ENCODE measurements at places on chromosomes 16 and 17.

- peak; percentile 46 for DNase-seq
Observed at GRCh38 chr17:28744104-28744971, 527 bp downstream of the TRAF4 start.

DNA sequence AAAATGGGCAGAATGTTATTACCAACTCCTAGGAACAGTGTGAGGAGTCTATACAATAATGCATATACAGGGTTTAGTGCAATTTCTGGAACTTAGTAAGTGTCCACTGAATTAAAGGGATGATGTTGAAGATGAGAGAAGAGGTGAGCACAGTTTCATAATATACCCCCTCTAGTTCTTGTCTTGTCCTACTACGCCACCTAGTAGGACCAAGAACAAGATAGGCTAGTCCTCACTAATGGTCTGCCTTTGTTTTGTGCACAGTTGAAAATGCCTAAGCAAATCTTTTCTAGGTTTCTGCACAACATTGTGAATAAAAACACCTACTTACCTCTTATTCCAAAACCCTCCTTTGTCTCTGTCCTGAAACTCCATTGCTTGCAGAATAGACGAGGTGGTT lies 670.2 kb downstream of the CDH8 start:
- DNase-seq: no peak

DNA sequence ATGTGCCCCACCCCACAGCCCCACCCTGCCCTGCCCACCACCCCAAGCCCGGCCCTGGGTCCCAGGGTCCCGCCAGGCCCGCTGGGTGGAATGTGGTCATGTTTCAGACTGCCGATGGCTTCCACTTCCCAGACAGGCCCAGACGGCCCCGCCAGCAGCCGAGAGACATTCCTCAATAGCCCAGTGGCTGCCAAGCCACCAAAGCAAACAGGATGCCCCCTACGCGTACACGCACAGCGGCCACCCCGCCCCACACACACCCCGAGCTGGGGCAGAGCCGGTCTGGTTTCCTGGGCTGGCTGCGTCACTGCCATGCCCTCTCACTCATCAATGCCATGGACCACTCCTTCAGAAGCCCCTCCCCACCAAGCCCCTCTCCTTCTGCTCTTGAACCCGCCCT lies 1.2 kb upstream of the KRT17 start:
- DNase-seq: no peak

DNA sequence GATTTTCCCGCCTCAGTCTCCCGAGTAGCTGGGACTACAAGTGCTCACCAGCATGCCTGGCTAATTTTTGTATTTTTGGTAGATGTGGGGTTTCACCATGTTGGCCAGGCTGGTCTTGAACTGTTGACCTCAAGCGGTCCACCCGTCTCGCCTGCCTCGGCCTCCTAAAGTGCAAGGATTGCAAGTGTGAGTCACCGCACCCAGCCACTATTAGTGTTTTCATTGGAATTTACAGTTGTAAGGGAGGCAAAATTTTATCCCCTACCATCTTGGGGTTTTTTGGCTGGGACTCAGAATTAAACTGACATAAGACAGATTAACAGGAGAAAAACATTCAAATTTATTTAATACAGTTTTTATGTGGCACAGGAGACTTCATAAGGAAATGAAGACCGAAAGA lies 12.3 kb upstream of the MYCBPAP start:
- no peak for DNase-seq

GRCh38 chr16:24681793-24682192 lies 47.7 kb upstream of the TNRC6A start:
- no peak for DNase-seq

DNA sequence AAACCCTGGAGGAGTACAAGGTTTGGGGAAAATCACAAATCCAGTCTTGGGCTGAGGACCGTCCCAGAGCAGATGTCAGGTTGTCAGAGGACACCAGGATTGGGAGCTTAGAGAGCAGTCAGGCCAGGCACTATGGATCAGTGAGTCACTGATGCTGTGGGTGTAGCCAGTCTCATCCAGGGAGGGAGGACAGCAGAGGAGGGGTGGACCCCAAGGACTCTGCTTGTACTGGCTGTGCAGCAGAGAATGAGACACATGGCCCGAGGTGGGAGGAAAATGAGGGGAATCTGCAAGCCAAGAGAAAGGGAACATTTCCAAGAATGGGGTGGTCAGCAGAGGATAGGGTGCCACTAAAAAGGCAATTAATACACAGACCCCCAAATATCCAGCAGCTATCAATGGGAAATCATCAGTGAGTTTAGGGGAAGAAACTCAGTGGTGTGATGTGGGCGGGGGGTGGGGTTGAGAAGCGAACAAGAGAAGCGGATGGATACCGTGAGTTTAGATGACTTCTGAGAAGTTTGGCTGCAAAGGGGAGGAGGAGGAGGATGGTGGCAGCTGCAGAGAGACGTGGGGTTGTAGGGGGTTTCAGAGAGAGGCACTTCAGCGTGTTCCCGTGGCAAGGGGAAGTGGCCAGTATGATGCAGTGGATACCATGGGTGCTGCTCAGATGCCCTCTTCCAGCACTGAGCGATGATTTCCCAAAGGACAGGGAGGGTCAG lies 43.9 kb downstream of the ARHGAP27 start:
- DNase-seq: no peak

DNA sequence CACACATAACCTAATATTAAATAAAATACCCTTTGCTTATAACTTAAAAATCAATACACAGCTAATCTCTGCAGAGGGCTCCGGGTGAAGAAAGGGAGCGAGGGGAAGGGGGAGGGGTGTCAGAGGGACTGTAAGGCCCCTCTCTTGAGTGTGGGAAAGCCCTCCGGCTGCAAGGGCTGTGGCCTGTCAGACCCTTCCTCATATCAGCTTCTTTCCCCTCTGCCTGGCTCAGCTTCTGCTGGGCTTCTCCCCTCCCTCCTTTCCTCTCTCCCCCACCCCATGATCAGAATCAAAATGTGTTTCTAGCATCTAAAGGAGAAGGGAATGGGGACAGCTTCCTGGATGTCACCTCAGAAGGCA lies 4.6 kb upstream of the SCRN2 start:
- no peak for DNase-seq

DNA sequence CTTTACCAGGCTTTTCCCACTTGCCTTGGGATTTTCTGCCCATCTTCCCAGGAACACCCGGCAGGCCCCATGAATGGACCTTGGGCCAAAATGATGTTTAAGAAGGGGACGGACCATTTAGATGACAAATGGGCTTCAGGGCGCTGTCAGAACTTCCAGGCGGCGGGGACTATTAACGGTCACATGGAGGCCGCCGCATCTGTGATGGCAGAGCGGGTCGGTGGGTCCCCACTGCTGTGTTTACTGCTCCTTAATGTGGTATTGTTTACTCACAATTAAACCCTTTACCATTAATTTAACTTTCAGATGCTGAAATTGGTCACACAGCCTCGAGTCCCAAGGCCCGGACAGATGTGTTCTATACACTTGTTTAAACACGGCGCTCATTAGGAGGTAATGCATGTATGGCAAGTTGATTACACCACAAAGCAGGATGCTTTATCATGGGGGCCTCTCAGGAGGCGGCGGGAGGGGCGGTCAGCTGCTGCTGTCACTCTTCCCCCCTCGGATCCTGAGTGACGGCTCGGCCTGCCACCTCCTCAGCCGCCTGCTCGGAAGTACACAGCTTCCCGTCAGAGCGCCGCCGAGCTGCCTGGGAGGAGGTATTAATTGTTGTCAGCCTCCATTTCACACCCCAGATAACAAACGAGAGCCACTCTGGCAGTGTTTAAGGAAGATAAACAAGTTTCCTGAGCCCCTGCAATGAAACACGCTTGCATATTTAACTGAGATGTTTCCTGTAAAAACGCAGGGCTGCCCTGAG lies 83.9 kb upstream of the IRX3 start:
- DNase-seq: no peak

- DNase-seq: no peak
Observed at GRCh38 chr16:11412175-11412904, 67.1 kb downstream of the RMI2 start.

GRCh38 chr16:48534601-48535340 lies 75.2 kb downstream of the N4BP1 start:
- DNase-seq: no peak

GRCh38 chr17:42026857-42027589 lies 7.1 kb downstream of the NKIRAS2 start:
- DNase-seq: no peak

DNA sequence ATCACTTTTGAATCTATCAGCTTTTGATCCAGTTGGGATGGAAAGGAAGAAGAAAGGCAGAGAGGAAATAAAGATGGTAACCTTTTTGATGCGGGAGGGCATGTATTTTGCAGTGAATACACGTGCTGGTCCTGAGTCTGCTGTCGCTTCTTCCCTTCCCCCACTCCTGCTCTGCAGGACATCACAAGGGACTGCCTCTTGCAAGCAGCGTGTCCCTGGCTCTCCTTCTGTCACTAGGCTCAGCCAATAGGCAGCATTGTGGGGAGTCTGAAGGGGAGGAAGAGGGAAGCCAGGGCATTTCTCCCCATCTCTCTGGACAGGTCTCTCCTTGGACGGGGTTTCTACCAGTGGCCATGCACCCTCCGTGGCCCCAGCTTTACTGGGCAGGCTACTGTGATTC lies 15.7 kb upstream of the WFDC1 start:
- no peak for DNase-seq

DNA sequence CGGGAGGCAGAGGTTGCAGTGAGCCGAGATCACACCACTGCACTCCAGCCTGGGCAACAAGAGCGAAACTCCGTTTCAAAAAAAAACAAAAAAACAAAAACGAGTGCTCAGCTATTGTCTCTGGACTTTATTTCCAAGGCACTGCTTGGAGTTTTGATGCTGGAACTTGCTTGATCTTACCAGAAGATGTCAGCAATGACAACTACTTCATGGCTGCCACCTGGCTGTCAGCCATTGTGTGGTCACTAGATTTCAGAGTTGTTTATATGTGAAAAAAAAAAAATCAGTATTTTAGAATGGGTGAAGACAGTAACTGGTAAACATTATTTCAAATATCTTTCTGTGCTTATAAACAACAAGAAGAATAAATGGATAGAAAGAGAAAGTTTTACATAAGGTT lies 26.3 kb upstream of the OR4D1 start:
- DNase-seq: no peak

DNA sequence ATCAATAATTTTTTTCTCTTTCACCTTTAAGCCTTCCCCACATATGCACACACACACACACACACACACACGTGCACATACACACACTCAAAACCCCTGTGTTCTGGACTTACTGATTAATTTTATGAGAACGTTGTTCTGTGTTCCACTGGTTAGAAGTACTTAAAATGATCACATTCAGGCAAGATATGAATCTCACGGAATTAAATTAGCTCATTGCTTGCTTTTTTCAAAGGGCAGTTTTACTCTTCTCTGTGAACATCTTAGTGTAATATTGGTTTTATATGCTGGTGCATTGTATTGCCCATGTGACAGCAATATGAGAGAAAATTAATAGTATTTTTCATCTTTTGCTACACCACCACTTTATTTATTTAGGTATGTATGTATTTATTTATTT lies 377.3 kb upstream of the RBFOX1 start:
- DNase-seq: no peak

GRCh38 chr17:19018600-19018950 lies 14.0 kb upstream of the FAM83G start:
- DNase-seq: no peak

DNA sequence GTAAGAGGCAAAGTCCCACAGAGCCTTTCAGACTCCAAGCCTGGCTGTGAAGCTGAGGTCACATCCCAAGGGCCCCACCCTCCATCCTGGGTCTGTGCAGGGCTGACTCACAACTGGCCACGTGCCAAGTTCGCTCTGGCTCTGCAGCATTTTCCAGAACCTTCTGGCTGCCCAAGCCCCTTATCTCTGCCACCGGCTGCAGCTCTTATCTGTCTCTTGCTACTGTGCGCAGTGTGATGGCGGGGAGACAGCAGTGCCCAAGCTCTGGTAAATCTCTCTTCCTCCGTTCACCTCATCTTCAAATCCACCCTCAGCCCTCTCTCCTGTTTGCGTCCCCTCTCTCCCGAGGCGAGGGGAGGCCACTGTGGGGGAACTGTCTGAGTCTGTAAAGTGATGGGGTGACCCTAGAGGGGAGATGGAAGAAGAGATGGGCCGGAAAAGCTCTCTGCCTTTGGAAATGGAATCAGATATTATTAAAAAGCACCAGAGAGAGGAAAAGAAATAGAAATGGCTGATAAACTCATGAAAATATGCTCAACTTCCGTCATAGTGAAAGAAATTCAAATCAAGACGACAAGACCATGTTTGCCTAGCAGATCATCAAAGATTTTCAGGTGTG lies 162.7 kb upstream of the CDC42EP4 start:
- no peak for DNase-seq

GRCh38 chr16:89022051-89022836 lies 45.2 kb upstream of the CBFA2T3 start:
- no peak for DNase-seq

DNA sequence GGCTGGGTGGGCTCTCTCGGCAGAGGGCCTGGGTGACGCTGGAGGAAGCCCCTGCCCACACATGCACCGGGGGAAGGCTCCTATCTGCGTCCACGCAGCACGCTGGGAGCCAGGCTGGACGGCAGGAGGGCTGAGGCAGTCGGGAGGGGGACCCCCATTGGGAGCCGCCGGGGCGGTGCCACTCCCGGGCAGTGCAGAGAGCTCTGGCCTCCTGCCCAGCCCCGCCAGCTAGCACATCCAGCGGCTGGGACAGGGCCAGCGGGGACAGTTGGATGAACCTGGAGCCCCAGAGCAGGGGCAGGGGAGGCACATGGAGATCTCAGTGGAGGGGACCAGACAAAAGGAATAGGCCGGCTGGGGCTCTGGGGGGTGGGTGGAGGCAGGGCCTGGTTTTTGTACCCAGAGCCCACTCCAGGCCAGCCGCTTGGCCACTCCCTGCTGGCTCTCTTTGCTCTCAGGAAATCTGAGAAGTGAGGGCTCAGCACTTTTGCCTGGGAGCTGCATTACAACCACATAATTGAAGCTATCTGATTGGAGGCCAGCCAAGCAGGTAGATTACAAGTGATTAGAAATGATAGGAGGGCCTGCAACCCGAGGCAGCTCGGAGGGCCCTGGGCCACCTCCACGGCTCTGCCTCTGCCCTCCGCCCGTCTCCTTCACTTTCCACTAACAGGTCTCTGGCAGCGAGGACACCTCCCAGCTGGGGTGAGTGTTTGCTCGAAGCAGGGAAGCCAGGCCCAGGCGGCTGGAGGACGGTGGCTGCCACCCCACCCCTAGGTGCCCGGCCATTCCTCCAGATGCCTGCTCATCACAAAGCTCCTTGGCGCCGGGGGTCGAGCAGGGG lies 40.1 kb downstream of the ENGASE start:
- no peak for DNase-seq

GRCh38 chr17:32757963-32758362 lies 119.0 kb downstream of the MYO1D start:
- DNase-seq: no peak

Measured in activated naive CD8-positive, alpha-beta T cell treated with anti-CD3 and anti-CD28 coated beads, Interleukin-2, amount 50 U/mL, for 16 hours (primary cell).